Activated T-cell treated with anti-CD3 and anti-CD28 coated beads for 1 hour (primary cell): ENCODE measurements at places on chromosomes 3 and 15.

DNA sequence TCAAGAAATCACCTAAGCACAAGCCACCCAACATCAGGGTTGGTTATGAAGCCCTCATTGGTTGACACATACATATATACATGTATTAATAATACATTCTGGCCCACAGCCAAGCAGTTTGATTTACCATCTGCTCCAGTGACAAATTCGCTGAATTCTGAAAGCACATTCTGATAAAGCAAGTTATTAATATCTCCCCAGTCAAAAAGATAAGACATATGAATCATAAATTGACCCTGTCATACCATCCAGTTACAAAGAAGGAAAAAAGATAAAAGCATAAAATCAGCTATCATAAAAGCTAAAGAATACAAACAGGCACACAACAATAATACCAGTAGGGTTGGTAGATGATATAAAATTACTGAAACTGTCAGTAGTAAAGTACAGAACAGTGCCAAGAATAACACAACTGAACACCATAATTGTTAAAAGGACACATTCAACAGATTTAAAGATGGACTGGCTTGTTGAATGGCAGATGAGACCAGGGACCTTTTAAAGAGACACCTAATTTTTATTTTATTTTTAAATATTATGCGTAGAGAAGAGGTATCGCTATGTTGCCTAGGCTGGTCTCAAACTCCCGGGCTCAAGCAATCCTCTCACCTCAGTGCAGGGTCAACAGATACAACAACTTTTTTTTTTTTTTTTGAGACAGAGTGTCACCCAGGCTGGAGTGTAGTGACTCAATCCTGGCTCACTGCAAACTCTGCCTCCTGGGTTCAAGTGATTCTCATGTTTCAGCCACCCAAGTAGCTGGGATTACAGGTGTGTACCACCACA, 7.7 kb downstream of the SNX4 start:
- DNase-seq = no peak

DNA sequence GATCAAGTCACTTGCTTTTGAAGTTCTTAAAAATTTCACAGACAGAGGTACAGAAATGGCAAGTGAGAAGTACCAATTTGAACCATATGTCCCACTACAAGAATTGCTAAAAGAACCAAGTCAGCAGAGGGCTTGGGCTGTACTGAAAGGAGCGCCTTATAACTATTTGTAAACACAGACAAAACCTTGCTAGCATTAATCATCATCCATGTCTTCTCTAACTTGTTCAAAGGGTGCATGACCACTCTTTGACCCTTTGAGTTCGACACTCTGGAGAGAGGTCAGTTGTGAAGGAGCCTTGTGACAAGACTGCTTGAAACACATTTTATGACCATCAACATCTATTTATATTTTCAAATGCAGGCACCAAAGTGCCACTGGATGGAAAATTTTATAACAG, 191.7 kb downstream of the PDZRN3 start:
- no peak for DNase-seq

DNA sequence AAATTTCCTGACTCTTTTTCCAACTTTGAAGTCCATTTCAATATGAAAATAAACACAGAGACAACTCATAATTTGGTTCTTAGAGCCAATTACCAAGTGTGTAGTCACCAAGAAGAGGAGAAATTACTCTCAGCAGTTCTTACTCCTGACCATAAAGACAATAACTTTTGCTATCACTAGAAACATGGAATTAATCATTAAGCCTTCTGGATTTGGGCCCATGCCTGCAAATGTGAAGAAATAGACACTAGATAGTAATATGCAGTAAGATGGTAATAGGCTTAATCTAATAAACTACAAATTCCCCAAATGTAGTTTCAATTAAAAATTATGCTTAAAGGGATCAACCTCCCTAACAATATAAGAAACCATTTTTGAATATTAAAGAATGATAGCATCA, 185.1 kb upstream of the AGTR1 start:
- no peak for DNase-seq

- DNase-seq = no peak
Observed at GRCh38 chr3:14680716-14681115, 5.8 kb downstream of the C3orf20 start.

DNA sequence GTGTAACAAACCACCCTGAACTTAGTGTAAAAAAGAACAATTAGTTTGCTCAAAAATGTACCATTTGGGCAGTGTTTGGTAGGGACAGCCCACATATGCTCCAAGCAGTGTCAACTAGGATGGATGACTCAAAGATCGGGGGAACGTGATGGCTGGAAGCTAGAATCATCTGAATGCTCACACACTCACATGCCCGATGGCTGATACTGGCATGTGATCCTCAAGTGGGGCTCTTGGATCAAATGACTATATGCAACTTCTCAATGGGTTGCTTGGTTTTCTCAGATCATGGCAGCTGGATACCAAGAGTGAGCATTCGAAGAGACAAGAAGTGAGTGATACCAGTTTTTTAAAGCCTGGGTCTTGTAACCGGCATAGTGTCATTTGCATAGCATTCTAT, 335.9 kb upstream of the KCNMB2 start:
- DNase-seq = no peak

- DNase-seq = no peak
Observed at GRCh38 chr3:135792174-135792573, 173.4 kb upstream of the PPP2R3A start.

- DNase-seq = no peak
Observed at GRCh38 chr3:103127098-103127630, 692.3 kb downstream of the ZPLD1 start.

DNA sequence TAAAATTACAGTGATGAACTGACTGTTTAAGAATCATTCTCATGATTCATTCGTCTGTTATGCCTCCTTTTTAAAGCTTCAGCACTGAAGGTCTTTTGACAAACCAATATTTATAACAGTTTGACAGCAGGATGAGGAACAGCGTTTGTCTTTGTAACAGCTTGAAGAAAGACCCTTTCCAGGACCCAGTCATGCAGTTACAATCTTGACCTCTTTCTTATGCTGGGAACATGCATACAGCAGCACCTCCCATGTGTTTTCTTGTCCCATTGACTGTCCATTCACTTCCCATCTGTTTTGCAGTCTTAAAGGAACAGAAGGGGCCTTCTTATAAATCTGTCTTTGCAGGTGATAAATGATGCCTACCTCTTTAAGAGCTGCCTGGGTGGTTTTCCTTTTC, 87.2 kb downstream of the OPA1 start:
- no peak for DNase-seq

DNA sequence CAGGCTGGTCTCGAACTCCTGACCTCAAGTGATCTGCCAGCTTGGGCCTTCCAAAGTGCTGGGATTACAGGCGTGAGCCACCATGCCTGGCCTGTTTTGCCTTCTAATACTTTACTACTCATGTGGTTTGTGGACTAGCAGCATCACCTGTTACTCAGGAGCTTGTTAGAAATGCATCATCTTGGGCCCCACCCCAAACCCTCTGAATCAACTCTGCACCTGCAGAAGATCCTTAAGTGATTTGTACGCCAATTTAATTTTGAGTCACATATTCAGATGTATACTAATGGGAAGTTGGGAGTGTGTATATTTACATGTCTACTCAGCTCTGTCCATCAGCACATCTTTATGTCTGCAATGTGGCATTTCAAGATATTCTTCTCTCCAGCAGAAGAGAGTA, 6.1 kb downstream of the TBC1D21 start:
- DNase-seq = no peak

- no peak for DNase-seq
Observed at GRCh38 chr3:164332831-164333802, 745.2 kb downstream of the SI start.

- no peak for DNase-seq
Observed at GRCh38 chr15:45993508-45993907, 358.7 kb downstream of the SQOR start.

DNA sequence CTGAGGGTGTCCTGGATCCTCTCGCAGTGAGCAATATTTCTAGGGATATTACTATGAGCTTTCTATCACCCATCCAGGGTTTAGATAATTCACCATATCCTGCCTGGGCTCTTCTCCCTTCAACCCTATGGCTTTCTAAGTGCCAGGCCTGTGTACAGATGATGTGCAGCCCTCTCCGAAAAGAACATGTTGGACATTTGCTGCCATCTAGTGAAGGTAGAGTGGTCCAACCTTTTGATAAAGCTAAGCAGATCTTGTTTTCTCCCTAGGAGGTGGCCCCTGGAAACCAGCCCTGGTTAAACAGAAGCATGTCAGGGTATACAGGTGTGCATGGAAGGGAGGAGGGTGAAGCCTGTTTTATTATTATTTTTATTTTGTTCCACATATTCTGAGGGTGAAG, 27.9 kb upstream of the SCN10A start:
- DNase-seq = no peak

- no peak for DNase-seq
Observed at GRCh38 chr3:178174201-178174915, 361.9 kb upstream of the KCNMB2 start.

GRCh38 chr3:89787485-89787884, 680.1 kb downstream of the EPHA3 start:
- no peak for DNase-seq
